ENCODE measurements at places on chromosomes 12 and 14. TPM values are rescaled to one million over a fixed set of nuclear protein-coding genes. Genes with fewer than 3 reads are reported as not detected.

The IFI27 gene
- 78.2 TPM for total RNA-seq

The LTA4H gene
- 68.1 TPM for total RNA-seq

The ZBTB1 gene
- total RNA-seq, result 76.9 TPM

DNA sequence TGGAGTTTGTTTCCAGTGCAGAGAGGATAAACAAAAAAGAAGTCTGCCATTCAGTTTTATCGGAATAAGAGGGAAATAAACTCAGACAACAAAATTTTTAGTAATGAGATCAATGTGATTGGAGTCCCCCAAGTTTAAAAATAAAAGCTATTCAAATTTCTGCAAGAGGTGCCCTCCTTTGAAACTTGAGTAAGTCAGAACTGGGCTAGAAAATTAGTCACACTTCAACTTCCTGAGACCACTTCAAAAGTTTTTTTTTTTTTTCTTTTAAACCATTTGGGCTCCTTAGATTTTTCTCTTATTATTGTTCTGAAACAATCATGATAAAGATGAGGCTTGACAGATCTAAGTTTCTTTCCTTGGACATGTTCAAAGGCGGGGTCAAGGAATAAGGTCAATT, 3.2 kb downstream of the DACT1 start:
- no peak for DNase-seq

DNA sequence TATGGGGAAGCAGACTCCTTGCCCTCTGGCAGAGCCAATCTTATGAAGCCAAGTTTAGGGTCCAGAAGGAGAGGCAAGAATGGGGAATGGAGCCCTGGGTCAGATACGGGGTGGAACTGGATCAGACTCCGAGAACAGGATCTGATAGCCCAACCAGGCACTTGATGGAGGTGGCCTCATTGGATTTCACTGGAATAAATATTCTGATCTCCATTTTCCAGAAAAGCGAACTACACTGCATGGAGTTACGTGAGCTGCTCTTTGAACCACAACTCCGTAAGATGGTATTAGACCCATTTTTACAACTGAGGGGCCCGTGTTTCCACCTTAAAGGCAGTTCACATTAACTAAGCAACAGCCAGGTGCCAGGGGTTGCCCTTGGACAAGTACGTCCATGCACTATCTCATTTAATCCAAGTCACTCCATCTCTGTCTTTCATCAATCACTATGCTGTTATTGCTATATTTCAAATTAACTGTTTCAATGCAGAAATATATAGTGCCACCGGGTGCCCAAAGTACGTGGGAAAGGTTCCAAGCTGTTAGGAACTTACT, 155.2 kb downstream of the BCL11B start:
- no peak for DNase-seq

GRCh38 chr14:90608929-90609341, 207.3 kb downstream of the TTC7B start:
- DNase-seq, result no peak

DNA sequence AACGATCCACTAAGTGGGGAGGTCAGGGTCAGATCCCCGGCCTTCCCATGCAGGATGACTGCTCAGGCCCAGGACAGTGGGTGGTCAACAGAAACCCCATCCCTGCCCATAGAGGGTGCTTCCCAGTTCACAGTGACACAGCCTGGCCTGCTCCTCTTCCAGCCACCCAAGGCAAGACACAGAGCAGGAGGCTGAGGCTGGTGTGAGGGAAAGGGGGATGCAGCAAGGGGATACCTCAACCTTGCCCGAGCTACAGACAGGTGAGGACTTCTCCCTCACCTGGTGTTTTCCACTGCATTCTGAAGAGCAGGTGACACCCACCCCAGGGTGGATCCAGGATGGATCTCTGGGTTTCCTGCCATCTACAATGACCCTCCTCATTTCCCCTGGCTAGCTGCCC, 106.7 kb downstream of the KIF26A start:
- DNase-seq, result no peak

GRCh38 chr14:66916421-66916820, 272.8 kb upstream of the GARIN2 start:
- DNase-seq, result no peak
